ENCODE measurements at places on chromosomes 7 and 10.

DNA sequence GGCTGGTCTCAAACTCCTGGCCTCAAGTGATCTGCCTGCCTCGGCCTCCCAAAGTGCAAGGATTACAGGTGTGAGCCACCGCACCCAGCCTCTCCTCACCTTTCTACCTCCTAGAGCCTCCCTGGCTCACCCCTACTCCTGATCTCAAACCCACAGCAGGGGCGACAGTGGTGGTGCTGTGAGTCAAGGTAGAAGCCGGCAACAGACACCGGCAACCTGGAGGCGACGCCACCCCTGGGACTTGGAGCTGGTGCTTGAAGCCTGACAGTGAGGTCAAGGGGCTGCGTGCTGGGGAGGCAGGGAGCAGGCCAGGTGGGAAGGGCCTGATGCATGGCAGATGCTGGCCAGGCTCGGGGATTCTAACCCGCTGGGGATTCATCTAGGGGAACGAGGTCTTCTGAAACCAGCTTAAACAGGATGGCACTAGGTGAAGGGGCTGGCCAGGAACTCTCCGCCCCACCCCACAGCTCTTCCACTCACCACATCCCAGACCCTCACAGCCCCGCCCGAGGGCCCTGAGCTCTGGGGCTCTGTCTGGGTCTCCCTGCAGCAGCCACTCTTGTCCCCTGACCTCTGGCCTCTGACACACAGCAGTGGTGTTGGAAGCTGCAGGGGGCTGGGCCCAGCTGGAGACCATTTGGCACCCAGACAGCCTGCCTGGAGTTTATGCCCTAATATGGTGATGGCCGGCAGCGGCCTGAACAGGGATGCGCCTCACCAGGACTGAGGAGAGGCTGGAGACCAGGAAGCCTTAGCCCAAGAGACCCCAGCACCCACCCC lies 16.4 kb downstream of the KCNH2 start:
- DNase-seq: no peak

DNA sequence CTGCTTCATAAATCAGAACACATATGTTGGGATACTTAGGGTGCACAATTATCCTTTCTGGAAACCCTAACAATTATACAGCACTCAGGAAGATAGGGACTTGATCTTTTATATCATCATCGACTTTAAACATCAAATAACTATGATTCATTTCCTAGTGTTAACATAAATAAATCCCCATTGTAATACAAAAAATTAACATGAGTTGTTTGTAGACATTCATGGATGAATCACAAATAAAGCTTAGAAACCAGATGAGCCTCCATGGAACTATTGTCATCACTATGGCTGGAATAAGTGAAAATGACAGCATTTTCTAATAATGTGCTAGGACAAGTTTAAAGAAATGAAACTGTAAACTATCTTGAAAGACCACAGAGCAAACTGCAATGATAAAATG lies 821.7 kb downstream of the GATA3 start:
- no peak for DNase-seq

GRCh38 chr7:20157456-20157855 lies 59.7 kb downstream of the MACC1 start:
- no peak for DNase-seq

DNA sequence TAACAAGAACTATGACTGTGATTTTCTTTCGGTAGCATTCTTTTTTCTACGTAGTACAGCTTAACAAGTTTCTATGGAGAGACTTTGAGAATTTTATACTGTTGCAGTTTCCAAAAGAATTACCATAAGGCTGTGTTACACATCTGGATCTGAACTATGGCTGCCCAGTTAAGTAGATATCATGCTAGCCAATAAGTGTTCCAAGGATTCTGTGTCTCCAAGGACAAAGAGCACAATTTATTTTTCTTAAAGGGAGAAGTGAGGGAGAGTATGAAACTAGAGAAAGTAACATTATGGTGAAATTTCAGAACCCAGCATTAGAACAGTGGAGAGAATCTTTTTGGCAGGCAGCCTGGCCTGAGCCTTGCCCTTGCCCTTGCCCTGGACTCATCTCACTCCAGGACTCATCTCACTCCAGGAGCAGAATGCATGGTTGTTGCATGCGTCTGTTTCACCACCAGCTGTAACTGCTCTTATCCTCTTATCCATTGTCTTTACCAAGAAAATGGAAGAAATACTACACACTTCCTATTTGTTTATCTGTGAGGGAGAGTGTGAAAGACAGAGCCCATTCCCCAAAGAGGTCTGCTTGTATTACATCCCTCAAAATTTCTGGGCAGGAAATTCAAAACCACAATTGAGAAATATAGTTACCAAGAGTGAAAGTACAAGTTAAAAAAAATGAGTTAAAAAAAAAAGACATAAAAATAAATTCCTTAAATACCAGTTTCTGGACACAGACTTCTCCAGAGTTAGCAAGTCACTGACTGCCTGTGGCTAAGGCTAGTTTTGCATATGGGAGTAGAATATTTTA lies 1067.5 kb downstream of the NRG3 start:
- DNase-seq: no peak

- no peak for DNase-seq
Observed at GRCh38 chr10:70510904-70511303, 32.3 kb downstream of the PALD1 start.

DNA sequence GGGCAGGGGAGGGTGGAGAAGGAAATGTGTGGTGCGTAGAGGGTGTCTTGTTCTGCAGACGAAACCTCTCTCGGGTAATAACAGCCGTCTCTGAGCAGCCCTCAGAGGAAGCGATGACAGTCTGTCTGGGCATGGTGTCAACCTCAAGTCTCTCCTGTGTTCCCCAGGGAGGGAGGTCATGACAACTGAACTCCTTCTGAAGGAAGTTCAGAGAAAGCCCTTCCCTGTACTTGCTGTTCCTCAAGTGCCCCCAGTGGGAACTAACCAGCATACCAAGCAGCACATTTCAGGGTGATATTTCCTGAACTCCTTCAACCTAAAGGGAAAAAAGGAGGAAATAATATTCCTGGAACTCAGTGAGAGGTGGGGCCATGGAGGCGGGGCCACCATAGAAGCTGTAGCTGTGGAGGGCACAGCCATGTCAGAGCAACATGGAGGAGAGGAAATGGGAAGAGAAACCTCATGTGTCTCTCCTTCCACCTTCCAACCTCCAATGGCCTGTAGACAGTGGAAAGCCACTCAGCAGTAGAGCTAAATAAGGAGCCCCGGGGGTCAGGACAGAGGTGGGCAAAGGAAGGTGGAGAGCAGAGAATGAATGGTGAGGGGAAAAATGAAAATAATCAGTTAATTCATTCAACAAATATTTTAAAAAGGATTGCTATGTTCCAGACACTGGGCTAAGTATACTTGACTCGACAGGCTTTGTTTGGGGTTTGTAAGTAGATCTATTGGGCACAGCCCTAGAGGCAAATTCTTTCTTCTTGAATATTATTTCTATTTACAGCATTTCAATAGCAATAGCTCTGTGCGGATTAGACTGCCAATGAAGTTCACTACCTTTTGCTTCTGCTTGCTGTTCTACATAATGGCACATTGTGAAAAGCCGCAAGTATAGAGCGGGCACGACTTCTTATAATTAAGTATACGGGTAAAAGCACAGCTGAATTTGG lies 61.0 kb upstream of the AOAH start:
- no peak for DNase-seq

DNA sequence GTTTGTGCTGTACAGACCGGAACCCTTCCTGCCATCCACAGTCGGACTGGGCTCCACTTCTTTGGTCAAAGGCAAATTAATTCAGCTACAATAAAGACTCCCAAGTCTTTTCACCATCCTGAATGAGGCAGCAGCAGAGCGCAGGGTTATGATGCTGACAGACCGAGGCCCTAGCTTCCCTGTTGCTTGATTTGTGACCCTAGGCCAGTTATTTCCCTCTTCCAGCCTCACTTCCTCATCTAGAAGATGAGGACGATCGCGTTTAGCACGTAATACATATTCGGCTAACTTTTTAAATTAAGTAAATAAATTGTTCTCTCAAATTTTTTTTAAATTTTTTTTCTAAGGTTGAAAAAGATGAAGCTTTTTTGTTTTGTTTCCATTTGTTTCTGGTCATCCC lies 18.1 kb downstream of the ADRB1 start:
- no peak for DNase-seq

DNA sequence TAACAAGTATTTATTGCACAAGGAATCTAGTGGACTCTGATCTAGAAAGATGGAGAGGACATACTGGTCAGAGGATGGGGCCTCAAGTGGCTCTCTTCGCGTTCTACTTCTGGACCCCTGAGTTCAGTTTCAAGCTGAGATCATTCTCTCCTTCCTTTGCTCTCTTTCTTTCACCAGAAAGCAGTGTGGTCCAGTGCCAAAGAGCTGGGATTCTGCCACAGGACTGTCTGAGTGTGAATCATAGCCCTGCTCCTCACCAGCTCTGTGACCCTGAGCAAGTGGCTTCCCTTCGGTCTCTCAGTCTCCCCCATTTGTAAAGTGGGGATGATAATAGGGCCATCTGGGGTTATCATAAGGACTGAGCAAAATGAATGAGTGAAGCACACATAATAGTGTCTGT lies 715.2 kb downstream of the SUGCT start:
- DNase-seq: no peak

DNA sequence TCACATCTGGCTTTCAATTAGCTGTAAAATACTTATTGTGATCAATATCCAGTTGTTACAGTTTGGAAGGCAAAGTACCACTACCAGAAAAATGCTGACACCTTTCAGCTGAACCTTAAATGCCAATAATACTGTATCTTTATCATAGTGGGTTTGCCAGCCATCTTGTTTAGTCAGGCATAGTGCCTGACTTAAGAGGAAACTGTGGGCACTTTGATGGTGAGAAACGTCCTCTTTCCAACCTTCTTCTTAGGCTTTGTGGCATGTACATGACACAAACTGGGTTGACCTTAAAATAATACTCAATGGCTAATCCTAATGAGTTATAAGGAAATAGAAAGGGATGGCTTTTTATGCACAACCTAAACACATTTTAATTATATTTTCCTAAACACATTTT lies 52.3 kb upstream of the PRR15 start:
- DNase-seq: no peak

- no peak for DNase-seq
Observed at GRCh38 chr7:9488555-9488954, 1055.1 kb downstream of the NXPH1 start.

- no peak for DNase-seq
Observed at GRCh38 chr10:64174666-64175255, 653.6 kb downstream of the REEP3 start.

DNA sequence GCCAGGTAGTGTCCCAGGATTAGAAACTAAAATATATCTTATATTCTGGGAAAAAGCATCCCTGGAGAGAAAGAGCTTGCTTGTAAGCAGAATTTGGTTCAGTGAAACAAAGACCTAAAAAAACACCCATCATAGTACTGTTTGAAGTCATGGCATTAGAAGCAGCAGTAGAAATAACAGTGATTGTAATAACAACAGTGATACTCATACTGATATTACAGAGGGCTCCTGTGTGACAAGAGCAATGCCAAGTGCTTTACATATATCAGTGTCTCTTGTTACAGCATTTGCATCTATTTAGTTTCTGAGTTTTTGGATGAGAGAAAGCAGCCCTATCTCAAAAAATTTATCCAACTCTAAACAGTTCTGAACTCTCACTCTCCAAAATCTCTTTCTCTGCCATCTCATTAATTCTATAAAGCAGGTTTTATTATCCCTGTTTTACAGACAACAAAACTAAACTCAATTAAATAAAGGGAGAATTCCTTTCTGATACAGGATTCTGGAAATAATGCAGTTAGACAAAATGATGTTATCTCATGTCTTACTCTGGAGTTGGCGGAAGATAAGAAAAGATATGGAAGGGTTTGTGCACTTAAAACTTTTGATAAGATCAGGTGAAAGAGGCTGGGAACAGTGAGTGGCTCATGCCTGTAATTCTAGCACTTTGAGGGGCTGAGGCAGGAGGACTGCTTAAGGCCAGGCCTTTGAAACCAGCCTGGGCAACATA lies 146.5 kb upstream of the AOAH start:
- DNase-seq: no peak

DNA sequence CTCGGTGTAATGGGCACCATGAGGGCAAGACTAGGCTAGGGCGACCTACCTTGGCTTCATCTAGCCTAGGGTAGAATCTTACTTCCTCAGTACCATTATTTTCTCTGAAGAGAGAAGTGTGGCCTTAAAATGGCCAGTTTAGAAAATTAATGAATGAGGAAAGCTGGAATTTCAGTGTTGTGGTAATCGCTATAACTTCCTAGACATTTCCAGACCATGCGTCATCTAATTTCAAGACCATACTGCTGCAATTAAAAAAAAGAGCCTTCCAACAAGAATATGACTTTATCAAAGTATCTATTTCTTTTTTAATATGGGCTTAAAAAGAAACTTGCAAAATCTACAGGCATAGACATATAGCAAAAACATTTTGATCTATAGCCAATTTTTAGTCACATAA lies 68.5 kb downstream of the CPVL start:
- no peak for DNase-seq

Measured in iPS DF 6.9 (cell line).